B cell (primary cell): ENCODE measurements at places on chromosomes 6 and 20.

DNA sequence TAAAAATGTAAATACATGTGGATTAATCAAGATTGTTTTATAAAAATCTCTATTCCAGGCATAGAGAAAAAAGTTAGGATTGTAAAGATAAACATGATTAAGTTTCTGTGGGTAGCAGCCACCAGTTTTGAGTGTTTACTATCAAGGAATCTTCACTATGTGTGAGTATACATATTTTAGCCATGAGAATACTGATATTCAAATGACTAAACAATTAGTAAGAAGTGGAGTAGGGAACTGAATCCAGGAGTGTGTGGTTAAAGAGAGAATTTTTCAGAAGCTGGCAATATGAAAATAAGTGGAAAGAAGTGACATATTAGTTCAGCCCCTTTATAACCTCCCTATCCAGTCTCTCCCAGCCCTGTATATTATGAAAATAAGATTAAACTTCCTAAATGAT is 10.3 kb downstream of the ELOVL2 start:
- DNase-seq: no peak

GRCh38 chr20:9103955-9104354 is 35.1 kb downstream of the PLCB4 start:
- DNase-seq: no peak

DNA sequence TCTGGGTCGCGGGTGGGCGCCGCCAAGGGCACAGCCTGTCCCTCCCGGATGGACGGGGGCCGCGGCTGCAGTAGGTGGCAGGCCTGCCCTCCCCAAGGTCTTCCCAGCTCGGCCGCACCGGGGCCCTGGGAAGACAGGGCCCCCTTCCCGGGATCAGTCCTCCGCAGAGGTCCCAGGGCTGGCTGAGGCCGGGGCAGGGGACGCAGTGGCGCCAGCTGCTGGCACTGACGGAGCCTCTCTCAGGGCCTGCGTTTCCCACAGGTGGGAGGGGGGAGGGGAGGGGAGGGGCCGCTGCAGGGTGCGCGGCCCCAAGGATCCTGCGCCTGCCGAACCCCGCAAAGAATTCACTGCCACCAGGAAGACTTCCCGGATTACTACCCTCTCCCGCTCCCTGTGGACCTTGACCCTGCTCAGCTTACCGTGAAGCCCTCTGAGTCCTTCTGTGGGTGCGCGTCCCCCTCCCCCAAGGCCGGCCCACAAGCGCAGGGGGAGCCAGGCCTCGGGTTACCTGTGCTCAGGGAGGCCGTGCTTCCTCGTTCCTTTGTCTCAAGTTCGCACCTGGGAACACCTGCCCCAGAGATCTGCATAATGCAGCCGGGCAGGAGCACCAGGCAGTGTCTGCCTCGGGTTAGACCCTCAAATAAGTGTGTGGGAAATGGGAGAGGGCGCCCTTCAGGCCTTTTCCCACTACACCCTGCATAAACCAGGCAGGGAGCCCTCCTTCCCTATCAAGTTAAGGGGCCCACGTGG is 5.1 kb downstream of the LZTS3 start:
- peak; percentile 40 for DNase-seq

DNA sequence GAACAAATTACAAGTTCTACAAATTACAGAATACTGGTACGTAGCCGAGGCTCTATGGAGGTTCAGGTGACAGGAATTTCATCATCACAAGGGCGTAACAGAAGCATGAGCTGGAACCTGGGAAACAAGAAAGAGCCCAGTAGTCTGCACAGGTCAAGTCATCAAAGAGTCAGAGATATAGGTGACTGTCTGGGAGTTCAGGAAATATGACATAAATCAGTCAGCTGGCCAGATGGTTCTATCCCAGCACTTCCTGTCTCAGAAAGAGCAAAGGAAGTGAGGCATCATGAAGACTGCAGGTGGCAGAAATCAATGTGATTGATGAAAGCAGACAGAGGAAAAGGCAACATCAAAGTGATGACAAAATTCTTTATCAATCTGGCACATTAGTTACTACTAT is 23.3 kb downstream of the MYCT1 start:
- no peak for DNase-seq

DNA sequence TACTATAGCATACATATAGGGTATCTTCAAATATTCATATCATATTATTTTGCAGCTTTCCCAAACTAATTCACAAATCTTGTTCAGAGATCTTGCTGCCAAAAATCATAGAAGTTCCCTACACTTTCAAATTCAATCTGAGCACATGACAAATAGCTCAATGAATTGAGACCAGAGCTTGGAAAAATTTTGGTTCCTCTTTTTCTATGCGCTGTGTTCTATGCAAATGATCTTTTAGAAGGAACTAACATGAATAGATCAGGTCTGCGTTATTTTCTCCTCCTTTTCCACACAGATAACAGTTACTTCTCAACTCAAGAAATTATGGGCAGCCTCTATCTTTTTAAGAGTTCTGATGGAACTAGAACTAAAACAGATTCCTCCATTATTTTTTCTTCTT is 316.3 kb downstream of the ARHGAP18 start:
- peak; percentile 59 for DNase-seq

DNA sequence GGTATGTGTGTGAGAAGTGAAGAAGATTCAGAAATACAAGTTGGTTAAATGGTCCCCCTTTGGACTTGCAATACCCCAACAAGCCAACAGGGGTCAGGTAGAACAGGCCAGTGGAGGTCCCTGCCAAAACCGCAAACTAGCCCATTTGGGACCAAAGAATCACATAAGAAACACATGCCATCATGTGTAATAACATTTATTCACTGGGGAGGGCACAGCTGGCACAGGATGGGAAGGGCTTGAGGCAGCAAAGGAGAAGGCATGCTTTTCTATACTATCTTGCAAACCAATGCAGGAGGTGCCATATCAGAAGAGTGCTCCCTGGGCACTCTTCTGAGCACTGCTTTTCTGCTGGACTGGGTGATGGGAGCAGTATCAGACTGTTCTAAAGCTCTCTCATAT is 116.1 kb upstream of the TRAF3IP2 start:
- peak; percentile 54 for DNase-seq

- no peak for DNase-seq
These were observed 38.4 kb downstream of the PPP1R3G start for GRCh38 chr6:5123296-5124143.

DNA sequence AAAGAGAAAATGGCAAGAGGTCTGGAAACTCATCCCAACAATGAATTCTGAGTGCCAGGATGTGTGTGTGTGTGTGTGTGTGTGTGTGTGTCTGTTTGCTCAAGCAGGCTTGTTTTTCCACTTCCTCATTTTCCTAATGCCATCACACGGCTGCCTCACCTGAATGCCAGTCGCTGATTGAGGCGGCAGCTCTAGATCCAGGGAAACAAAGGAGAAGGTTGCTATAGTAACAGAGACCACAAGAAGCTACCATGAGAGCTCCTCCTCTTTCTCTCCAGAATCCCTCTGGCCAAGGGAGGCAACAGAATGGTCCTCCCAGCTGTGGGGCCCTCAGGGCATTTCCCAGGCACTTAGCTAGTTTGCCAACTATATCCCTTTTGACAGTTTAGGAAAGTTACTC is 241.1 kb upstream of the TSHZ2 start:
- DNase-seq: no peak

GRCh38 chr6:40695114-40695513 is 108.0 kb upstream of the LRFN2 start:
- DNase-seq: no peak

- no peak for DNase-seq
These were observed 170.6 kb upstream of the AGPAT4 start for GRCh38 chr6:161444464-161444863.

DNA sequence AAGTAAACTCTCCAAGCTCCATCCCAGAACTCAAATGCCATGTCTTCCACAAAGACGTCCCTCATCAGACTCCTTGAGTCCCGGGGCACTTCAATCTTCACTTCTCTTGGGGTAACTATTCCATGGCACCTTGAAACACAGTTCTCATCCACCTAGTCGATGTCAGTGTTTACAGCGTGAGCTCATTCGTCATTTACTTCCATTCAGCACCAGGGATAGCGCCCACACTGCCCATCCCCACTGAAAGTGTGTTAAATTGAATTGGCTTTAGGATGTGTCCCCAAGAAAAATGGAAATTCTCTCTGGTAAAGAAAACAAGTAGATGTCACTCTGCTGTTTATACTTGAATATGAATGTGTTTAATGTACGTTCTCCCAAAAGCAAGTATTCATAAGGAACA is 31.3 kb downstream of the KCNK15 start:
- no peak for DNase-seq

- no peak for DNase-seq
These were observed 25.1 kb downstream of the GPR63 start for GRCh38 chr6:96812077-96812703.

GRCh38 chr6:108291091-108291490 is 3.8 kb upstream of the AFG1L start:
- DNase-seq: no peak

DNA sequence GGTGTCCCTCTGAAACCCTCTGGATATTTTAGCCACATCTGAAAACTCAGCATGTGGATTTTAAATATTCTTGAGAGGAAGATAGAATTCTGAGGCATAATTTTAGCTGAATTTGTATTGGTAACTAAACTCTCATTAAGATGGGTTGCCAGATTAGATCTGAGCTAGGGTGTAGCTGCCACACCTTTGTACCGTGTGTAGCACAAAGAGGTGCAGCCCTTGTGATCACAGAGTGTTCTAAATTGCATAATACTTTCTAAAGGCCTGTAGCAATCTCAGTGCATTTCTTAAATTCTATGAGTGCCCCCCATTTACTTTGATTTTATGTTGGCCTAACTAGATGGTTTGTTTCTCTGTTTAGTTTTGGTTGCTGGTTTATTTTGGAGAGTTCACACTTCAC is 53.0 kb downstream of the FLRT3 start:
- no peak for DNase-seq

- DNase-seq: no peak
These were observed 1082.4 kb upstream of the MAP3K7 start for GRCh38 chr6:91669154-91669870.

DNA sequence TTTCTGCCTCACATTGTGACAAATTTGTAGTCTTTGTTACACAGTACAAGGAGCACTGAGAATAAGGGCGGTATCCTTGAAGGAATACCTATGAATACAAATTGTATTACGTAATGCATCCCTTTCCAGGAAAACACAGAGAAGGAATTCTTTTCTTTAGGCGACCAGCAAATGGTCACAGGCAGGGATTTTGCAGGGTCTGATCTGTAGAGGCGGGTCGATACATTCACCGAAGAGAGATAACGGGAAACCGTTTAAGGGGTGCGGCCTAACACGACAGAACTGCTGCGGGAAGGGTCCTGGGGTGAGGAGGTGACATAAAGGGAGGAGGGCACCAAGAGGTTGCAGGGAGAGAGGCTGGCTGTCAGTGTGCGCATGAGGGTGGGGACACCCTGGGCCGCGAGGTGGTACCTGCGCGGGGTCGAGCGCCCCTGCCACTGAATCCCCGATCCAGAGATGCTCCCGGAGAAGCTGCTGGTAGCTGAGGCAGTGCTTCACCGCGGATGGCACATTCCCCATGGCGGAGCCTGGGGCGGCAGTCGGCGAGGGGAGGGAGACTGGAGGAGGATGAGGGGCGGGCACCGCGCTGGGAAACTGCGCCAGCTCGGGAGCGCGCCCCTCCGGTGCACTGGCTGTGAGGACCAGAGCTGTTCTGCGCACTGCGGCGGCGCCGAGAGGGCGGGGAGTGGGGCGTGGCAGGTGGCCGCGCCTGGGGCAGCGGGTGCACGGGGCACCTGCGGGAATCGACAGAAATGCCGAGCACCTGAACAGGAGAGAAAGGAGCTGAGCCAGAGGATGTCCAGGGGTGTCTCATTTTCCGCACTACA is at the start of gene HMGCLL1:
HMGCLL1 (minus strand) TSS at position 656 of the 827 bp plus-strand sequence; CDS start at position 519, 137 bp downstream.
- DNase-seq: peak; percentile 2

DNA sequence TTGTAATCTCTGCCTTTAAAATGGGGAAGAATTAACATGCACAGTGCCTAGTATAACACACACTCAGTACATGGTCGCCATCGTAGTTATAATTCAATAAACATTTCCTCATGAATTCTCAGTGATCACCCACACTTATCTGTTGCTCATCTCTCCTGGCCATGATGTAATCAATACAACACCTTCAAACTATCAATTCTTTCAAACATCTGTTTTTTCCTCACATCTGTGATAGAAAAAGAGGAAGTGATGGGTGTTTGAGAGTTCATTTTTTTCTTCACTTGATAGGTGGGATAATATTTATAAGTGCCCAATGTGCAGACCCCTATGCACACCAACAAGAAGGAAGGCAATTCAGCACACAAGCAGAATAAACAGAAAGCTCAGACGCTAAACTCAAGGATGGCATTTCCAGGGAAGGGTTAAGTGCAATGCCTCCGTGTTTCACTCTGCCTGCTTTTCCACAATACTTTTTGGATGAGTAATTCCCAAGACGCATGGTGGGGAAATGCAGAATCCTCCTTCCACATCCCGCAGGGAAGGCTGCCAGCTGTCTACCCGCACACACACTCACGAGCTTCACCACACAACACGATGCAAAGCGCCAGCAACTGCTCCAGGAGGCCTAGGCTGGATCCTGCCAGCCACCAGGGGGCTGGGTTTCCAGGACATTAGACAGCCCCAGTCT is 100.3 kb downstream of the GMPR start:
- DNase-seq: no peak

DNA sequence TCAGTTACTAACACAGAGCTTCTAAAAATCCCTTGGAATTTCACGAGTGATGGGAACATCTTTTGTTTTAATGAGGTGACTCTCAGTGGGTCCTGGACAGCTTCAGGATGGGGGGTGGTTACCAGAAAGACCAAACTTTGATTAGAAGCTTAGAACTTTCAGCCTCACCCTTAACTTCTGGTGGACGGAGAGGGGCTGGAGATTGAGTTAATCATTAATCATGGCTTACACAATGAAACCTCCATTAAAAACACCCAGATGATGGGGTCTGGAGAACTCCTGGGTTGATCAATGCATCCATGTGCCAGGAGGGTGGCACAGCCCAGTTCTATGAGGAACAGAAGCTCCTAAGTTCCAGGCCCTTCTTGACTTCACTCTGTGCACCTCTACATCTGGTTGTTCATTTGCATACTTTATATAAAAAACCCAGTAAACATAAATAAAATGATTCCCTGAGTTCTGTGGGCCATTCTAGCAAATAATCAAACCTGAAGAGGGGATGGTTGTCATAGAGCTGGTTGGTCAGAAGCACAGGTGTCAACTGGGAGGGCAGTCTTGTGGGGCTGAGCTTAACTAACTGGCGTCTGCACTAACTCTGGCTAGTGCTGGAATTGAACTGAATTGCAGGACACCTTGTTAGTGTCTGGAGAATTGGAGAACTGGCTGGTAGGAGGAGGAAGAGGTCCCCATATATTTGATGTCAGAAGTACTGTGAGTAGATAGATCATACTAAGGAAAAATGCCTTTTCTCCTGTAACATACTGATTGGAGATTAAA is 10.3 kb downstream of the RMND1 start:
- DNase-seq: no peak

GRCh38 chr6:113620386-113620785 is 236.8 kb upstream of the MARCKS start:
- no peak for DNase-seq

DNA sequence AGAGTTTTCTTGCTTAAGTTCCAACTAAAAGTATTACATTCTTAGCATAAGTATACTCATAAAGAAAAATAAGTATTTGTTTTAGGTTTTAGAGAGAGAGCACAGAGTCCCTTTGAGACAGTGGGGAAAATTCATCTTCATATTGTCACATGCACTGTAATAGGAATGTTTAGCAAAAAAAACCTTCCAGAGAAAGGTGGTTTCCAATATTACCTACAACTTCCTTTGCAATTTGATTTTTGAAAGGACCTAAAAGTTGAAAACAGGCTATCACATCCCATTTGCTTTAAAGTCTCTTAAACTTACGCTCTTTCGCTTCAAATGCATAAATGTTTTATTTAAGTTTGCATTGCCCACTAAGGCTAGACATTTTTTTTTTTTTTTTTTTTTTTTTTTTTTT is 86.4 kb downstream of the OPRM1 start:
- DNase-seq: no peak
